ENCODE measurements at places on chromosomes 1 and 21.

- no peak for DNase-seq
Measured at GRCh38 chr1:205465392-205465791, 9.5 kb upstream of the BLACAT1 start.

DNA sequence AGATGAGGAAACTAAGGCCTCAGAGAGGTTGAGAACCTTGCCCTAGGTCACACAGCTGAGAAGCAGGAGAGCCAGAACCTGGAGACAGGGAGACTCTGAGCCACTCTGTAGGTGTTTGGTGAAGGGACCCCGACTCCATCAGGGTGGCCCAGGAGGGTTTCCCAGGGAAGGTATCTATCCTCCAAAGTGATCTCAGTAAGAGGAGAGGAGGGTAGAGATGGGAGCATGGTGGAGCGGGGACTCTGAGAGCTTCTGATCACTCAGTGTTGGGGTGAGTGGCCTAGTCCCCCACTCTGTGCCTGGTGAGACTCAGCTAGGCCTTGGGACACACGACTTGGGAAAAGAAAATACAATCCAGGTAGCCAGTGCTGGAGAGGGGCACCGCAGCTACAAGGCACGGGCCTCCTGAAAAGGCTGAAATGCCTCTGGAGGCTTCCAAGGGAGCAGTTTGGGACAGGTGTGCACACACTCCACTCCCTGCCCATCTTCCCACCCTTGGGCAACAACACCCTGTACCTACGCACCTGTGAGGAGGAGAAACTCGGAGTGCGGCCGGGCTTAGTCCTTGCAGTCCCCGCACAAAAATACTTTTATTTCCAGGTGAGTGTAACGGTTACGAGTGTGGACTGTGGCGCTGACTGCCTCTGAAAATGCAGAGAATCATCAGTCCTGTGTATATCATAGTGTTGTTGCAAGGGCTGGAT is 80.8 kb downstream of the CAMK2N1 start:
- no peak for DNase-seq

- DNase-seq: no peak
Measured at GRCh38 chr1:245915841-245916240, 591.2 kb downstream of the SMYD3 start.

- DNase-seq: no peak
Measured at GRCh38 chr1:74861867-74862266, 128.9 kb downstream of the TYW3 start.

GRCh38 chr1:46577671-46578070 is 26.2 kb upstream of the KNCN start:
- no peak for DNase-seq

DNA sequence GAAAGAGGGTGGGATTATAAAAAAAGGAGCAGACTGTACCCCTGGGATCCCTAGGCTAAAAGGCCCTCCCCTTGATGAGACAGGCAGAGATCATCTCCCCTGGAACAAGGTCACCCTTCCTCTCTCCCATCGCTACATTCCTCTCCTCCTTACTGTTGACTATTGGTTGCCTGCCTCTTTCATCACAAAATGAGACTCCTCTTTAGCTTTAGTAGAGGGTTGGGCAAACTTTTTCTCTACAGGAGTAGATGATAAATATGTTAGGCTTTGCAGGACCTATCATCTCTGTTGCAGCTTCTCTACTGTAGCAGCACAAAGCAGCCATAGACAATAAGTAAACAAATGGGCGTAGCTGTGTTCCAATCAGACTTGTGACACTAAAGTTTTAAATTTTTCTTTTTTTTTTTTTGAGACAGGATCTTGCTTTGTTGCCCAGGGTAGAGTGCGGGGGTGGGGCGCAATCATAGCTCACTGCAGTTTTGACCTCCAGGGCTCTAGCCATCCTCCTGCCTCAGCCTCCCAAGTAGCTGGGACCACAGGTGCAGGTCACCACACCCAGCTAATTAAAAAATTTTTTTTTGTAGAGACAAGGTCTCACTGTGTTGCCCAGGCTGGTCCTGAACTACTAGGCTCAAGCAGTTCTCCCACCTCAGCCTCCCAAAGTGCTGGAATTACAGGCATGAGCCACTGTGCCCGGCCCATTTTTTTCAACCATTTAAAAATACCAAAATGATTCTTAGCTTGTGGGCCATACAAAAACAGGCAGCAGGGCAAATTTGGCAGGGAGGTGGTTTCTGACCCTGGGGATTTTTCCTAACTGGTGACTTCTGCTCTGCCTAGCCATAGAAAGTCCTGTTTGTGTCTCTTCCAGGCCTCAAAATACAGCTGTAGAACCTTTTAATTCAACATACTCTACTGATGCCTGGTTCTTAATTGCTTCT is 15.1 kb downstream of the MCL1 start:
- no peak for DNase-seq

GRCh38 chr1:211828584-211829342 is 1.8 kb downstream of the LPGAT1 start:
- no peak for DNase-seq

DNA sequence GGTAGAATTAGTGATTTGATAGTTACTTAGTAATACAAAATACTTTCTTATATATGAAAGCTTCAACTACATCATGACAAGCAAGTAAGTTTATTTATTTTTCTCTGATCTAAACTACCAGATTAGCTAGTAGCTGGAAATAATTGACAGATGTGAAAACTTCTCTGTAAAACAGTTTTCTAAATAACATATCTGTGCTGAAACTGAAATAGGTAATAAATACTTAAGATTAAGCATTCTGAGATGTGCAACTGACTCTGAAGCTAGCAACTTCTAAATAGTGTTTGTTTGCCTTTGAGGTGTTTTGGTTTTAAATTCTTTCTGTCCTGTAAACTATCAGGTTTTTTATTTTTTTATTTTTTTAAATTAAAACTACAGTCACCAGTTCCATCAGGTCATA is 18.5 kb upstream of the LHX8 start:
- no peak for DNase-seq

DNA sequence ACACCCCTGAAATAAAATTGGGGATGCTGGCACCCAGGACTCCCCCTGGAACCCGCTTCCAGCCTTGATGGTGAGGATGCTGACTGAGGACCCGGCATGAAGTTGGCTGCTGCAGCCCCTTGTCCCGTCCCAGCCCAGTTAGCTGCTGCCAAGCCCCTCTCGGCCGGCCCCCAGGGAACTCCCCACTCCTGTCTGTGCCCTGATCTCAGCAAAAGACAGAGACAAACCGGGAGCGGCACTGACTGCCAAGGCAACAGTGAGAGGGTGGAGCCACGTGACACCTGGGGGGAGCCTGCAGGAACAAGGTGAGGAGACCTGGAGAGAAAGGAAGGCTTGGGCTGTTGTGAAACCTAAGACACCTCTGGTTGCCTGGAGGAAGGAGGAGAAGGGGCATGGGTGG is 24.7 kb downstream of the CASZ1 start:
- DNase-seq: no peak

GRCh38 chr21:45802956-45803617 is 159.6 kb downstream of the PCBP3 start:
- no peak for DNase-seq

- DNase-seq: no peak
Measured at GRCh38 chr1:55580845-55581332, 365.7 kb upstream of the USP24 start.

GRCh38 chr21:41965461-41966013 is 11.7 kb upstream of the C2CD2 start:
- DNase-seq: no peak

DNA sequence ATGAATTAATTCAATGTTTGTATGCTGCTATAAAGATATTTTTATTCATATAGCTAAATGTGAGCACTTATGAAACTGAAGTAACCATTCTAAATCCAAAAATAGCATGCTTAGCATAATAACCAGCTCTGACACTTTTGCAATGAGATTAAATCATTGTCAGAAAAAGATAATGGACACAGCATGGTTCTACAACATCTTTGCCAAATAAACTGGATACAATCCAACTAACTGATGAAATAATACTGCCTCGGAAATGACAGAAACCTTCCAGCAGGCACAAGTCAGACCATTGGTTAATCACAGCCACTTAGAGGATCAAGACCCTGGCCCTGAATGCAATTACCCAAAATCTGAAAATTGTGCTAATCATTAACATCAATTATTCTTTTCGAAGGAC is 592.7 kb upstream of the ADGRL4 start:
- no peak for DNase-seq

DNA sequence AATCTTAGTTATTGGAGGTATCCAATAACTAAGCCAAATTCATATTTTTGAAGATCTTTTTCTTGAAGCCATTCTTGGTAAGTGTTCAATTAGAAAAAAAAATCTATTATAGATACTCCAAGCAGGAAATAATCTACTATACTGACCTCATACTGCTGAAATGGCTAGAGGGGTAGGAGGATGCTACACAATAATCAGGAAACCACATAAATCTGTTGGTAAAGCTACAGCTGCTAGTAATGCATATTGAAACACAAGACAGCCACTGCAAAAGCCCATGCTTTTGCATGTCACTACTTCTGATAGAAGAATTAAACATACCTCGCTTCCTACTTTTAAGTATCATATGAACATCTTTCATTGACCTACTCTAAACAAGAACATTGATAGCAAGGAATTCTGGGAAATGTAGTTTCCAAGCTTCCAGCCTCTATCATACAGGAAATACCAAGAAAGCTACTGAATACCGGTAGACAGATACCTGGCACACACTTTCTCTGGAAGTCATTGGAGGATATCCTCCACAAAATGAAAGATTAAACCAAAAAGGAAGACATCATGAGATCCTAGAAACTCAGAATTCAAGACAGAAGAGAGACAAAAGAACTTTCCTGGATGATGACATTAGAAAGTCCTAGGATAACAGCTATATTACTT is 103.0 kb upstream of the VAV3 start:
- no peak for DNase-seq

- DNase-seq: no peak
Measured at GRCh38 chr21:40912375-40912774, 65.4 kb upstream of the DSCAM start.

DNA sequence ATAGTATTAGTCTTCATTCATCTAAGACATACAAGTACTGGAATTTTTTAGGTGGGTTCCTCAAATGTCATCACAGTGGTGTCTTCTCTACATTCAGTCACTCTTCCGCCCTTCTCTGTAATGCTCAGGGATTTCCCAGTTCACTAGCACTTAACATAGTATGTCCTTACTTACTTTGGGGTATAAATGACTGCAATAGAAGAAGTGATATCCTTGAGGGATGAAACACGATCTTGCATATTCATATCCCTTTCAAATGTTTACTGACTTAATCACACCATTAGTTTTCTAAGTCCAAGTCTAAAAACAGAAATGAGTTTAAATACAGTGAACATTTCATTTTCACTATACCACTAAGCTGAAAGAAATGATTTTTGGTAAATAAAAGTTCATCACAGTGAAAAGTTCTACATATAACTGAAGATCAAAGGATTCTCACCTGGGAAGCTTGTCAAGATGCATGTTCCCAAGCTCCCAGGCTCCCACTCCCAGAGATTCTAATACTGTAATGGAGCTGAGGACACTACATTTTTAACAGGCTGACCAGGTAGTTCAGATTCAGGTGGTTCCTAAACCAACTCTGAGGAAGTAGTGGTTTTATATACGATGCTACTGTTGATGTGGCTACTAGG is 29.7 kb downstream of the MRPL39 start:
- DNase-seq: no peak

DNA sequence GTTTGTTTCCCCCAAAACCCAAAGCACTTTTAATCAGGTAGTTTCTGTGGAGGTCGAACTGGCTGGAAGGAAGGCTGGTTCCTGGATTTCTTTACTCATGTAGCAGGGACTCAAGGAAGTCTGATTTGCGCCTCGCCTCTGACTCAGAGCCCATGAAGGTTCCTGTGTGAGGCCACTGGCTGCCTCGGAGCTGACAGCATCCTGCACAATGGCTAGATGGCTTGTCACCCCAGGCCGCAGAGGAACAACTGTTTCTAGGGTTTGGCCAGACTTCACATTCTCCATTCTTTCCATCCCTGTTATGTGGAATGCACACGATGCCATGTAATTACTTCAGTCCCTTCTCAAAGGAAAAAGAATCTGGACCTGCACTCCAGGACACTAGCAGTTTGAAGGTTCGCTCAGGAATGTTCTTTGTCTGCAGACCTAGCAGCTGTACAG is 39.1 kb upstream of the PRSS38 start:
- no peak for DNase-seq

- DNase-seq: no peak
Measured at GRCh38 chr1:110714374-110714995, 39.7 kb upstream of the KCNA3 start.

GRCh38 chr1:201506092-201506491 is 831 bp downstream of the CSRP1 start:
- DNase-seq: no peak

DNA sequence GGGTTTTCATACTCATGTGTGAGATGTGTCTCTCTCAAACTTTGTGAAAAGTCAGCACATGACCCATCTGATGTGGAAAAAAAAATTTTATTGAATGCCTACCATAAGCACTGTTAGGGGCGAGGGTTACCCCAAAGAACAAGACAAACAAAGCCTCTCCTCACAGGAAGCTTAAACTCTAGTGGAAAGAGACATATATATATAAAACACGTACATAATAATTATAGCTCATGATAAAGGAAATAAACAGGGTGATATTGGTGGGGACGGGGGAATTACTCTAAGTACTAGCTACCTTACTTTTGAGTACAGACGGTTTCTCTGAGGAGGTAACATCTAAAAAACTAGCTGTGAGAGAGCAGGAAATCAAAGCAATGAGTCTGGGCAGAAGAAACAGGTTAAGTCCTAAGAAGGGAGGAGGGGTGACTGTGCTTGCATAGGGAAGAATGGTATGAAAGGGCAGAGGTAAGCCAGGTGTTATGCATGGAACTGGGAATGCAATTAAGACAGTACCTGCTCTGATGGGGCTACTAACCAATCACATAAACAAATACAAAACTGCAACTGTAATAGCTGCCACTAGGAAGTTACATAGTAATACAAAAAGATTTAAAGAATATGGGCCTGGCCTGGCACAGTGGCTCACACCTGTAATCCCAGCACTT is 4.5 kb downstream of the LIN9 start:
- DNase-seq: no peak

DNA sequence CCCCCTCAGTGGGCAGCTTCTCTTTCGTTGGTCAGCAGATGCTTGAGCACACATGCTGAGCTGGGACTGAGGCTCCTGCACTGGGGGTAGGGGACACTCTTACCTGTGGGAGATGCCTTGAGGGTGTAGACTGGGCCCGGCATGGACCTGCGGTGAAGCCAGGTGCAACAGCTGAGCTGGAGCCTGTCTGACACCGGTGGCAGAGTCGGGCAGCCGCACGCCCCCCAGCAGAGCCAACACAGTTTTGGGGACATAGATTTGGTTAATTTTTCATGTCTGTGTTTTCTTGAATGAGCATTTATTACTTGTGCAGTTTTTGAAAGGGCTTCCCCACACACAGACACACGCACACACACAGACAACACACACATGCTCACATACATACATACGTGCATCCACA is 5.9 kb upstream of the HES5 start:
- DNase-seq: no peak

DNA sequence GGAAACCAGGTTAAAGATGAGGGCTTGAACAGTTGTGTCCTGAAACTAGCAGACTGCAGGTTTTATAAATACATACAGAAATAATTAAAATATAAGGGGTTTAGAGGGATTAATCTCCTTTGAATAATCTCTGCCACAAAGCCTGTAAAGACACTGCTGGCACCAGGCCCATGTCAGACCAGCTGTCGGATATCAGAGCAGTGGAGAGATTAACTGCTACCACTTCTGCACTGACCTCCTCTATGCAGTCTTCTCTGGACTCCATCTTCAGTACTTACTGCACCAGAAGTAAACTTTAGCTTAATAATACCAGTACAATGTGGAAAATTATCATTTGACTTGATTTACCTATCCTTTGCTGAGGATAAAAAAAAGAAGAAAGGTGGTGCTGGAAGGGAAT is 128.6 kb downstream of the LHX4 start:
- no peak for DNase-seq

GRCh38 chr1:240093120-240093961 is 1.7 kb downstream of the FMN2 start:
- no peak for DNase-seq

Data from stimulated activated CD8-positive, alpha-beta memory T cell treated with anti-CD3 and anti-CD28 coated beads, Interleukin-7, amount 100 ng/mL, for 1 hour (primary cell).